ENCODE measurements at places on chromosomes 2 and 18.

DNA sequence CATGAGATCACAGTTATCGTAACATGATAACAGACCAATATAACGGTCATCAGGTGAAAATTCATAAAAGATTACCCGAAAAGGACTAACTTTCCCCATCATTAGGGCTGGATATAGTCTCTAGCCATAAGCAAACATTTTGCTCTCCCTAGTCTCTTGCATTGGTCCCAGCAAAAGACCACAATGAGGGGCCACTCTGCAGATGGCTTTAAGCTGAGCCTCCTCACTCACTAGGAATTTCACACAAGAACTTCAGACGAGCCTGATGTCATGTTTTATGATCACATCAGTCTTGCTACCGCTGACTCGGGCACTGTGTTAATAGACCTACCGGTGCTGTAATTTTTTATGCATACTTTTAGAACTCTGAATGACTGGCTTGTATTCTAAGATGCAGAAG is 35.2 kb downstream of the STK17B start:
- DNase-seq: no peak

DNA sequence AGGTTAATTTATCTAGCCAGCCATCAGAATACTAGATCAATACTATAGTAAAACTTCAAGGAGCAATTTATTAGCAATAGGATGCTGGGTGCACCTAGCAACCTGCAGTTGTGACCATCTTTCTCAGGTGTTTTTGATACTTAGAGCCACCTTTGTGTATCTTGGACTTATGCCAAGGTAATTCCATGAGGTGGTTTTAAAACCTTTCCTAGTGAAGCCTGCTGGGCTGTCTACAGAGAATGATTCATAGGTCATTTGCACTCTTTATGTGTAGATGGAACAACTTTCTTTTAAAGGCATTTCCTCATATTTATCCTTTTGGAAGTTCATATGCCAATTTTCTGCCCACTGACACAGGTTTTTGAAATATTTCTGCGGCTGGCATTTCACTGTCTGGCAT is 1030.1 kb upstream of the POU3F3 start:
- DNase-seq: no peak

GRCh38 chr18:44495151-44495550 is 185.5 kb upstream of the SETBP1 start:
- no peak for DNase-seq

GRCh38 chr18:8117006-8117371 is 492.2 kb upstream of the RAB12 start:
- no peak for DNase-seq

DNA sequence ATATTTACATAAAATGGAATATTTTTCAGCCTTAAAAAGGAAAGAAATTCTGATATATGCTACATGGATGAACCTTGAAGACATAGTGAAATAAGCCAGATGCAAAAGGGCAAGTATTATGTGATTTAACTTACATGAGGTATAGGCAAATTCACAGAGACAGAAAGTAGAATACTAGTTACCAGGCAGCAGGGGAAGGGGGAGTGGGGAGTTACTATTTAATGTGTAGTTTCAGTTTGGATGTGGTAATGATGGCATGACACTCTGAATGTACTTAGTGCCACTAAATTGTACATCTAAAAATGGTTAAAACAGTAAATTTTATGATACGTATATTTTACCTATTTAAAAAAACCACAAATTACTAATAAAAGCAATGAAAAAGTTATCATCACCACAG is 12.1 kb downstream of the METTL4 start:
- DNase-seq: no peak

DNA sequence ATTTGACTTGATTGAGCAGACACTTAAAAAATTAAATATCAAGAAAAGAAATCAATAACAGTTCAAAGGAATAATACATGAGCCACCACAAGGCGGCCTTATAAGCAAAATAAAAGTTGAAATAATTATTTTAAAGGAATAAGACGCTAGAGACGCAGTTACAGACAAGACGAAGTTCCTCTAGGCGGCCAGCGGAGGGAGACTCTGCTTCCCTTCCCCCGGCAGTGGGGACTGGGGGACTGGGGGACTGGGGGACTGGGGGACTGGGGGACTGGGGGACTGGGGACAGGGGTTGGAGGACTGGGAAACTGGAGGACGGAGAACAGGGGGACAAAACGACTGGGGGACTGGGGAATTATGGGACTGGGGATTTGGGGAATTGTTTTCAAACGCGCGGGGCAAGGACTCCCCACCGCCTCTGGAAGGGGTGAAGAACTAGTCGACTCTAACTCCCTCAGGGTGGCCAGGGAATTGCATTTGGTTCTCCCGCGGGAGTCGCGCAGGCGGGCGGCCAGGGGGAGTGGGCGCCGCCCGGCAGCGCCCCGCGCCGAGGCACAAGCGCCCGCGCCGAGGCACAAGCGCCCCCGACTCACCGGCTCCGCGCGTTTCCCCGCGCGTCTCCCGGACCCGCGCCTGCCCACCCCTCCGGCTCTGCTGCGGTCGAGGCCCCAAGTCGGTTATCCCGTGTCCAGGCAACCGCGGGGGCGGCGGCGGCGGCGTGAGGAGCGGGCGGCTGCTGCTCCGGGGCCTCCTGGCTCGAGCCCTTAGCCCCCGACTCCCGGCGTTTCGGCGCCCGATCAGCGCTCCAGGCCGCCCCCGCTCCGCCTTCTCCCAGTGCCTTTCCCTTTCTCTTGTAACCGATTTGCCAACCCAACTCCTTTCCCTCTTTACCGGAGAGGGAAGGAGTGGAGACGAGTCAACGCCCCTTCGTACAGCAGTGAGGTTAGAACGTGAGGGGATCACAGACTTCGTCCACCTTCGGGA is at the start of gene CCDC178:
Gene CCDC178, minus strand, starts transcription at position 662 of the 984 bp plus-strand sequence. CDS start 28,633 bp downstream, outside the sequence.
- DNase-seq: peak; percentile 71

DNA sequence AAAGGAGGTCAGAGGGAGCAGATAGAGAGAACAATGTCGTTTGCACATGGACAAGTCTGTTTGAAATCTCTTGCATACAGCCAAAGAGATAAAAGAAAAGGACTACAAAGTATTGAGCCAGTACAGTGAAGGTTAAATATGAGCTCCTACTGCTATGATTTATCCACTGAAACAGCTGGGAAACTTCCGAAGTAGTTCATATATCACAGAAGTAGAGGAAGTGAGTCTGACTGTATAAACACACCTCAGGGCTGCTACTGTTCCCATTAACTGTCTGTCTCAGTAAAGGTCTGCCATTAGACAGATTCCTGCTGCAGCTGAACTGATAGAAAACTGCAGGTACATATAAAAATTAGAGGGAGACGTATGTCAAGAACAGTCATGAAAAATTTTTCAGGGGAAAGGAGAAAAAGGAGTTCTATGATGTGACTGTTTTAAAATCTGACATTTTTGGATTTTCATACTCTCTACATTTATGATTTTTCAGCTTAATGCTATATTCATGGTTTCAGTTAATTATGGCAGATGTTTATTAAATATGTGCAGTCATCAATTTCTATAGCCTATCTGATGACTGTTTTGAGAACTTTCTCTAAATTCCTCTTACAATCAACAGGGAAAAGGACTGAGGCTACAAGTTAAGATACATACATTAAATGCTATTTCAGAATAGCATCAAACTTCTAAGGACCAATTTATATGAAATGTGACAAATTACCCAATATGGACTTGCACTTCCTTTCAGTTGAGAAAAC is 364.7 kb downstream of the ERBB4 start:
- DNase-seq: no peak

GRCh38 chr2:28635191-28635611 is 116.4 kb upstream of the PPP1CB start:
- no peak for DNase-seq

GRCh38 chr2:109266496-109266895 is 137.5 kb downstream of the SH3RF3 start:
- no peak for DNase-seq
